Stimulated activated CD4-positive, alpha-beta T cell treated with anti-CD3 and anti-CD28 coated beads, Interleukin-15, amount 100 ng/mL, for 48 hours (primary cell): ENCODE measurements at places on chromosomes 12 and 14.

GRCh38 chr14:85811340-85811739 is 281.4 kb downstream of the FLRT2 start:
- DNase-seq, result no peak

DNA sequence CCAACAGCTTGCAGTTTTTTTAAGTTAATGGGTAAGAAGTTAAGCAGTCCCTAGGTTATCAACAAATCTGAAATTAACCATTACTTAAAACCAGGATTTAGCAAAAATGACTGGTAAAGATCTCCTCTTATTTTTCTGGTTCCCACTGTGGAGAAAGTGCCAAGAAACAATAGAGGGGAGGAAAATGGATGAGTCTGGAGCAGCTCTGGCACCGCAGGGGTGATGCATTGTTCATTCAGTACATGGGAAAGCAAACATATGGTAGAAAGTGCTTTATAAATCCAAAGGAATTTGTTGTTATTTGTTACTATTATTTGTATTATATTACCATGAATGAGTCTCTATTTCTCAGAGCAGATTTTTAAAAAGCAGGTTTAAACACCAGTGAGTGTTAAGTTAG is 92.2 kb downstream of the DYRK2 start:
- no peak for DNase-seq

DNA sequence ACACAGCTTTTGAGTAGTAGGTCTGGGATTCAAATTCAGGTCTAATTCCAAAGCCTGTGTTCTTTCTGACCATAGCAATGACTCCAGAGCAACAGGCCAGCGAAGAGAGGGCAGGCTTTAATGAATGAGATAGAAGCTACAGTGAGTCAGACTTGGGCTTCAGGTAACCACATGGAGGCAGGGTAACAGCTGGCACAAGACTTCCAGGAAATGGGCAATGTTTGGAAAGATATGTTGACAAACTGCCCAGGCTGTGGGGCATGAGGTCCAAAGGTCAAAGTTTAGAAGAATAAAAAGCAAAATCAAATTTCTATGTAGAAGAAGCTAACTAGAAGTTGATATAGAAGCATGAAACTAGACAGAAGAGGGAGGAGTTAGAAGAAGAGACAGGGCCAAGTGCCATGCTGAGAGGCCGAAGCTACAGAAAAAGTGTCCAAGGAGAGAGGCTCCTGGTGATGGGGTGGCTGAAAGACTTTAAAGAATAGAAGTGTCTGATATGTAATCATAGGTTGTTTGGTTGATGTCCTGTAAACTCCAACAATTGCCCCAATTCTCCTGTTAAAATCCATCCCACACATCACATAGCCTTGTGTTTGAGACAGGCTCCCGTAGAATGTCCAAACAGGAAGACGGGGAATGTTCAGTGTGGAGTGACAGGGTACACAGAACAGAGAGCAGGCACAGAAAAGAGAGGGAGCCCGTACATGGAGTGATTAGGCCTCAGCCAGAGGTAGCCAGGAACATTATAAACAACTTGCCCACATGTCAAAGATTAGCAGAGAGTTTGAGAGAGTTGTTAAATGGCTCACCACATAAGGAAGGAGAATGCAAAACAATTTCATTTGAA is 384.7 kb downstream of the CCDC91 start:
- no peak for DNase-seq

GRCh38 chr12:25337916-25338315 is 87.2 kb upstream of the KRAS start:
- DNase-seq, result no peak

DNA sequence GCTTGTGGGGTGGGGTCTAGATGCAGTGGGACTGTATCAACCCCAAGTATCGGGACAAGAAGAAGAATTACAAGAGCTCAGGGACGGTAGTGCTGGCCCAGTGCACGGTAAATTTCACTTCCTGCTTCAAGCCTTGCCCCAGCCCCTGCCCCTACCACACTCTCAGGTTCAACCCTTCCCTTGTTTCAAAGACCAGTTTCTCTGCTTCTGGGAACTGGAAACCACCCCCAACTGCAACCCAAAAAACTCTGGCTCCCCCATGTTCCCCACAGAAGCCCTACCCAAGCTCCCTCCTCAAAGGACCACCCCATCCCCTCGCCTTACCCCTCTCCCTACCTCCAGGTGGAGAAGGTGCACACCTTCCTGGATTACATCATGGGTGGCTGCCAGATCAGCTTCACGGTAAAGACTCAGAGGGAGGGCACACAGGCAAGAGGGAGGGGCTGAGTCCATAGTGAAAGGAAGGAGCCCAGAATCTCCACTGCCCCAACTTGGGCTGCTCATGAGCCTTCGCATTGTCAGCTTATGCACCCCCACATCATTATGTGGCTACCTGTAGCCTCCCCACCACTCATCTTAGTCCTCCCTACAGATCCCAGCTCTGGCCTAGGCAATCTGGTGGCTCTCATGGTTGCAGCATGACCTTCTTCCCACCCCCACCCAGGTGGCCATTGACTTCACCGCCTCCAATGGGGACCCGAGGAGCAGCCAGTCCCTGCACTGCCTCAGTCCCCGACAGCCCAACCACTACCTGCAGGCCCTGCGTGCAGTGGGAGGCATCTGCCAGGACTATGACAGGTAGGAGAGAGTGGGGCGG is 4.3 kb downstream of the CPNE6 start:
- DNase-seq, result no peak

- peak; percentile 62 for DNase-seq
These were observed 11.7 kb downstream of the HDAC7 start for GRCh38 chr12:47808050-47808449.

DNA sequence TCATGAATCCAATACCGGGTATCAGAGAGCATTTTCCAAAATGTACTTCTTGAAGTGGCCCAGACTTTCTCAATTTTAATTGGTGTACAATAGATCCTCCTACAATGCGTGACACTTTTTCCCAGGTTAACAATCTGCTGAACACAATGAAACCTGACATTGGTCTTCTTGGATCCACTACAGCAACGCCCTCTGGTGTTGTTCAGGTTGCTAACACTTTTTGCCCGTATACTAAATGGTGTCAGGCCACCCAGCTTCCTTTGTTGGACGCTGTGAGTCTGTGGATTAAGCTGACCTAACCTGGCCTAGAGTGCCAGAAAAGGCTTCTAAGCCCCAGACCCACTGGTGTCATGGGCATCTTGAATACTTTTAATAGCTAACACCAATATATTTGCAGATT is 89.2 kb downstream of the KCNK10 start:
- no peak for DNase-seq

DNA sequence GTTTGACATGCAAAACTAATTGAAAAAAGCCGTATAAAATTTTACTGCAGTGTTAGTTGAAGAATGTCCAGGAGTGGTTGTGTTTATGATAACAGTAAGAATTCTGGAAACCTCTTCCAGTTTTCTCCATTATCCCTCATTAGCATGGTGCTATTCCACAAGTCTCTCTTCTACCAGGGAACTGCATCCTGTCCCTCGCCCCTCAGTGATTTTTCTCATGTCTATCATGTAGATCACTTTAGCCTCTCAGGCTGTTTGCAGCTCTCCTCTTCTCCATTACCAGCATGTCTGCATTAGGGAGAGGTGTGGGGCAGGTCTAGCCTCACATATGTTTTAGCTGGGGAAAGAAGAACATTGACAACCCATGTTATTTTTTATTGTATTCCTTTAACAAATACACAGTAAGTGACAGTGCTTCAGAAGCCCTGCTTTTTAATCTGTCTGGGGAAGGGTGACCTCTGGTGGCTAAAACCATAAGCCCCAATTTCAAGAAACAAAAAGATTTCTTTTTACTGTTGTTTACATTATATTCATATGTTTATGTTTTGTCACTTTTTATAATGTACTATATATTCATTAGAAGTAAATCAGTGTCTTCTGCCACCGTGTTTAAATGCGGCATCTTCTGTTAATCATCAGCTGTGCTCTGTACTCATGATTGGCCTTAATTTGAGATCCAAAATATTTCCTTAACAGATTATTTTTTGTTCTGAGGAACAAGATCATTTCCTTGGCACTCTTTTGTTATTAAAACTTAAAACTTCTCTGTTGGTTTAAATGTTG is 70.7 kb downstream of the RASSF8 start:
- no peak for DNase-seq

DNA sequence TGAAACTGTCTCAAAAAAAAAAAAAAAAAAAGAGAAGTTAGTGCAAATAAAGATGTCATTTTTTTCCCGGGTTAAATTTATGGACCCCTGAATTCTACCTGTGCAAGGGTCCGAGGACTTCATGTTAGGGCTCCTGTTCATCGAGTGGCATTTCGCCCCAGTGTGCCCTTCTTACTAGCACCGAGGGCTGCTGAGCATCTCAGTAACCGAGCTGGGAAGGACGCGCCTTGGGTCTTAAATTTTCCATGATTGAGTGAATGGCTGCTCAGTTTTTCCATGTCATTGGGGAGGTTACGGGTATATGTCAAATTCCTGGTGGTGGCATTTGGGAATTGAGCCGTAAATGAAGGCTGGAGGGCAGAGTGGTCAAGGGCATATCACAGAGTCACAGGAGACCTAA is 34.9 kb upstream of the MAP1LC3B2 start:
- DNase-seq, result no peak

- no peak for DNase-seq
These were observed 9.6 kb upstream of the FOXG1 start for GRCh38 chr14:28756884-28757570.

- no peak for DNase-seq
These were observed 111.4 kb downstream of the CRACR2A start for GRCh38 chr12:3641428-3642018.

DNA sequence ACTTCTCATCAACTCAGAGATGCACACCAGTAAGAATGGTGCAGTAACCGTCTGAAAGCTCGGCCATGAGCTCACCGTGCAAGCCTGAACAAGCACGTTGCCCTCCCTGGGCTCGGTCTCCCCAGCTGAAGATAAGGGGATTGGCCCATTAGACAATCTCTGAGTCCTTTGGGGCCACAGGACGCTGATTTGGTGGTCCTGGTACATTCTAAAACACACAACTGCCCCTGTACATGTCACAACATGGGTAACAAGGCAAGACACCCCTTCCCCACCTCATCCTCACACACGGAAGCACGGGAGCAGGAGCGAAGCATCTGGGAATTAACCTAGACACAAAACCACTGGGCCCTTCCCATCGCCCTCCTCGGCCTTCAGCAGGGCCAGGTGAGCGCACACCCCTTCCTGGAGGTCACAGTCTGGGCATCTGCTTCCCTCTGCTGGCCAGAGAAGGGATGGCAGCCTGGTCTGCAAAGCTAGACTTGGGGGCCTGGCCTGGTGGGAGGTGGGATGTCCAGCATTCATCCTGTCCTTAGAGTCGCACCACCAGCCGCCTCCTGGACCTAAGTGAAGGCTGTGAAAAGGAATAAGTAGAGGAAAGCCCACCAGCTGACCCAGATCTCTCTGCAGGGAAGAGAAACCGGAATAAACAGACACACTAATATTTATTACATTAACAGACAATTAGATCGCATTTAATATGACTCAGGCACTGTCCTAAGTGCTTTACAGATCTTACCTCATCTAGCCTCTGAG is 18.9 kb upstream of the SMUG1 start:
- peak; percentile 60 for DNase-seq

- DNase-seq, result peak; percentile 96
These were observed 469 bp upstream of the RAB35 start for GRCh38 chr12:120116792-120117651.
